ENCODE measurements at places on chromosomes 7 and 10. TPM values are rescaled to one million over a fixed set of nuclear protein-coding genes. Genes with fewer than 3 reads are reported as not detected.

DNA sequence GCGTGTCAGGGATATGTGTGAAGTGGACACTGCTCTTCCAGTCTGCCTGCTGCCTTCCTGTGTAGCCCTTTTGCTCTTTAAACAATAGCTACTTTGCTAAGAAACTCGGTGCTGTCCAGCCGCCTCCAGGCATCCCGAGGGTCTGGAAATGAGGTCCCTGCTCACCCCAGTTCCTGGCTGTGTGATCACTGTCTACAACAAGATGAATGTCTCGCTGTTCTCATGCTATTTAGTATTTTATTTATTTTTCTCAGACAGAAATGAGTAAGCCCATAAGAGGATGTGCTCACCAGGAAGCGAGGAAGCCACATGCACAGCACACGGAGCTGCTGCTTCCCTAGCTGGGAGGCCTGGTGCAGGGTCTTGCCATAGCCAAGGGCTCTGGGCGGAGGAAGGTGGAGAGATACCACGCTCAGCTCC, 167.0 kb upstream of the PITRM1 start:
- H3K36me3 ChIP-seq, result no peaks in the 10 kb centered on the region
- no peaks in the 10 kb centered on the region for H3K27me3 ChIP-seq
- DNase-seq, result no peak
- no peak overlapping the region for H3K4me3 ChIP-seq

Gene ANKRD30A
- total RNA-seq, result not detected

Gene STEAP1
- 16.7 TPM for total RNA-seq

DNA sequence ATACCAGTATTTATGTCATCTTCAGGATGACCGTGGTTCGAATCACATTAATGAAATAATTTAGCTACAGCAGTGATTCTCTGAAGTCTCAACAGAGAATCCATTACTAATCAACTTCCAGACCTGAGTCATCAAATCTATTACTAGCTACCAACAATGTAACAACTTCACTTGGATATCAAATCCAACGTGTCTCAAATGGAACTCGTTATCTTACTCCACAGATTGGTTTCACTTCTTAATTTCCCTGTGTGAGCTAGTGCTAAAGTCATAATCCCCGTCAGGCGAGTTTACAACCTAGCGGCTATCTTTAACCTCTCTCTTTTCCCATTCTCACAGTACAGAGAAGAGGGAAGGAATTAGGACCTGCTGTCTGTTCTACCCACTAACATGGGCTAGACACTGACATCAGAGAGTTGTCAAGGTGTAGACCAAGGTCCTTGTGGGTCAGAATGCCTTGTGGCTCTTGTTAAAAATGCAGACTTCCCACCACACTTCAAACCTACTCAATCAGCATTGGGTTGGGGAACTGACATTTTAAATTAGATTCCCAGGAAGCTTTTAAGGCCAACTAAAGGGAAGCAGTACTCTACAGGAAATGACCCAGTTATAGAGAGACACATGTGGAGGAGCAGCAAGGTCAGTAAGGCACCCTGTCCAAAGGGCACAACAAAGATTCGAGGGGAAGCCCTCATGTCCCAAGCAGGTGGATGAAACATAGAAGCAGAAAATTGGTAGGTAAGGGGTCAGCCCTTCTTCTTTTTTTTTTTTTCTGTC, 57.3 kb upstream of the GSAP start:
- H3K36me3 ChIP-seq, result no peaks in the 10 kb centered on the region
- no peak for DNase-seq
- H3K27ac ChIP-seq, result no peak overlapping the region
- H3K4me3 ChIP-seq, result no peak overlapping the region

- H3K4me3 ChIP-seq, result no peak overlapping the region
- H3K36me3 ChIP-seq, result no peaks in the 10 kb centered on the region
- H3K27ac ChIP-seq, result peak overlapping the region; percentile 58
- H3K4me1 ChIP-seq, result peaks cover 22% of the 10 kb centered on the region
- H3K27me3 ChIP-seq, result no peaks in the 10 kb centered on the region
Observed at GRCh38 chr7:36048141-36048901, 104.7 kb upstream of the EEPD1 start.

Gene HTR7
- total RNA-seq, result 1.6 TPM

Gene WDR86
- total RNA-seq, result 10.6 TPM

GRCh38 chr10:50565301-50566083, 58.3 kb downstream of the SGMS1 start:
- peaks cover 11% of the 10 kb centered on the region for H3K4me1 ChIP-seq
- H3K27me3 ChIP-seq, result no peaks in the 10 kb centered on the region

GRCh38 chr10:42743697-42744096, 38.9 kb upstream of the BMS1 start:
- H3K4me1 ChIP-seq, result no peaks in the 10 kb centered on the region
- no peaks in the 10 kb centered on the region for H3K36me3 ChIP-seq
- DNase-seq, result no peak
- H3K4me3 ChIP-seq, result no peak overlapping the region

Gene GPR85
- 3.8 TPM for total RNA-seq

DNA sequence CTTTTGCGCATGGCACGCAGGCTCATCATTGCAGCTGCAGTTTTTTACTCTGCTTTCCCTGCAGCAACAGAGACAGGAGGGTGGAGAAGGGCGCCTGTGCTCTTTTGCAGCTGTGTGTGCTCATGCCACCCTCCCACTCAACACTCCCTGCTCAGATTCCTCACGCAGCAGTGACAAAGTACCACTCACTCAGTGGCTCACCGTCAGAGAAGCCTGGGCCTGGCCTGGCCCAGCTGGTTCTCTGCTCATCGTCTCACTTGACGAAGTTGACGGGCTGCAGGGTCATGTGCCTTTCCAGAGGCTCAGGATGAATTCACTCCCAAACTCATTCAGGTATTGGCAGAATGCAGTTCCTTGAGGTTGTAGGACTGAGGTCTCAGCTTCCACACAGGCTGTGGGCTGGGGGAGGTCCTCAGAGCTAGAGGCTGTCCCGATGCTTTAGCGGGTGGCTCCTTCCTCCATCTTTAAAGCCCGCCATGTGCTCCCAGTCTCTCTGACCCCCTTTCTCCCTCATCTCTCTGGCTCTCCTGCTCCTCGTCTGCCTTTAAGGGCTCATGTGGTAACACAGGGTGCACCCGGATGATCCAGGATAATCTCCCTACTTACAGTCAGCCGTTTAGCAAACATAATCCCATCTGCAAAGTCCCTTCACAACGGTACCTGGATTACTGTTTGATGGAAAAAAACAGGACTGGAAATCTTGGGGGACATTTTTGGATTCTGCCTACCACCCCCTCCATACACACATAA, 25.8 kb downstream of the PTPRE start:
- no peaks in the 10 kb centered on the region for H3K27me3 ChIP-seq
- H3K36me3 ChIP-seq, result no peaks in the 10 kb centered on the region
- H3K4me1 ChIP-seq, result no peaks in the 10 kb centered on the region
- no peak overlapping the region for H3K27ac ChIP-seq
- no peak overlapping the region for H3K4me3 ChIP-seq
- DNase-seq, result no peak

DNA sequence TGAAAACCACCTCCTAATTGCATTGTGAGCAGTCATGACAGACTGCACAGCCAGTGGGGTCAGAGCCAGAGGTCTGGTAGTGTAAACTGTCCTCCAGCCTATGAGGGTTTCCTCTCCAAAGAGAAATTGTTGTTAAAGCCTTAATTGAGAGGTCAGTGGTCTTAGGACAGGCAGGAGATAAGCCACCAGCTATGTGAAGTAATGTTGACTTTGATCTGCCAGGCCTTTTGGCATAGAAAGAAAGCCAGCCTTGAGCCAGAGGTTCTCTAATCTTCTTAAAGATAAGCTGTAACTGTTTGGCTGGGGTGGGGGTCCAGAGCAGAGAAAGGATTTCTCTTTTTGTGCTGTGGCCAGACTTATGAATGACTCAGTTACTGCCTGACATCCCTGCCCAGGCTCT, 248.4 kb downstream of the WDR11 start:
- H3K4me1 ChIP-seq, result peaks cover 19% of the 10 kb centered on the region
- H3K27me3 ChIP-seq, result no peaks in the 10 kb centered on the region
- peak overlapping the region; percentile 5 for H3K27ac ChIP-seq

- no peaks in the 10 kb centered on the region for H3K36me3 ChIP-seq
- H3K4me3 ChIP-seq, result no peak overlapping the region
- H3K4me1 ChIP-seq, result peaks cover 25% of the 10 kb centered on the region
Observed at GRCh38 chr7:23341846-23342598, 42.9 kb downstream of the MALSU1 start.

GRCh38 chr10:76071653-76072365, 640.4 kb downstream of the LRMDA start:
- DNase-seq, result no peak
- peak overlapping the region; percentile 25 for H3K27ac ChIP-seq
- H3K4me3 ChIP-seq, result no peak overlapping the region
- H3K36me3 ChIP-seq, result no peaks in the 10 kb centered on the region
- H3K27me3 ChIP-seq, result no peaks in the 10 kb centered on the region

GRCh38 chr7:42456267-42456666, 219.3 kb upstream of the GLI3 start:
- no peaks in the 10 kb centered on the region for H3K36me3 ChIP-seq
- no peak overlapping the region for H3K4me3 ChIP-seq
- H3K27me3 ChIP-seq, result no peaks in the 10 kb centered on the region
- peaks cover 5% of the 10 kb centered on the region for H3K4me1 ChIP-seq
- DNase-seq, result no peak

DNA sequence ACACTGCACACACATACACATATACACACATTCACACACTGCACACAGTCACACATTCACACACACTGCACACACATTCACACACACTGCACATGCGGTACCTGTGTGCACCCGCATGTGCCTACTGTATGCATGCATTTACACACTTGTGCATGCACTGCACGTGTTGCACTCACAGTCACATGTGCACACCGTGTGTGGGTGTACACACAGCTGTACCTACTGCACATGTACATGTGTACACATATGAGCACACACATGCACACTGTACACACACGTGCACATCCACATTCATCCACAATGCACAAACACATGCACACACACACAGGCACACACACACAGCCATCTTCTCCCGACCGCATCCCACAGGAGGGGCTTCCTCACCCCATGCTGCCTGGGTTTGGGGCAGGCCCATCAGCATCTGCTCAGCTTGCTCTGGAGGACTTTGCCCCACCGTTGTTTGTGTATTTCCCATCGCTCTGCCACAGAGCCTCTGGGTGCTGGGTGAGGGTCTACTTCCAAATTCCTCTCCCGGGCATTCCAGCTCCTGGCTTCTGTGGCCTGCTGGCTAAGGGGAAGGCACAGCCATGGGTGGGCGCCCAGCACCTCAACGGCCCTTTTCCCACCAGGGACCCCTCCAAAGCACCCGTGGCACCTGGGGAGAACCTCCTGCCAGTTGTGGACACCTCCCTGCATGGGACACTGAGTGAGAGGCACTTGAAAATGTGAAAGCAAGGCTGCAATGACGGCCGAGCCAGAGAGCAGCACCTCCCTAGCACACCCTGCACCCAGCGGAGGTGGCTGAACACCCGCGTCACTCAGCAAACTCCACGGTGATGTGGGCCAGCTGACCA, 324.3 kb downstream of the PTPRN2 start:
- peak overlapping the region; percentile 47 for H3K27ac ChIP-seq
- H3K4me3 ChIP-seq, result no peak overlapping the region
- H3K4me1 ChIP-seq, result peaks cover 6% of the 10 kb centered on the region
- DNase-seq, result no peak
- H3K27me3 ChIP-seq, result no peaks in the 10 kb centered on the region

DNA sequence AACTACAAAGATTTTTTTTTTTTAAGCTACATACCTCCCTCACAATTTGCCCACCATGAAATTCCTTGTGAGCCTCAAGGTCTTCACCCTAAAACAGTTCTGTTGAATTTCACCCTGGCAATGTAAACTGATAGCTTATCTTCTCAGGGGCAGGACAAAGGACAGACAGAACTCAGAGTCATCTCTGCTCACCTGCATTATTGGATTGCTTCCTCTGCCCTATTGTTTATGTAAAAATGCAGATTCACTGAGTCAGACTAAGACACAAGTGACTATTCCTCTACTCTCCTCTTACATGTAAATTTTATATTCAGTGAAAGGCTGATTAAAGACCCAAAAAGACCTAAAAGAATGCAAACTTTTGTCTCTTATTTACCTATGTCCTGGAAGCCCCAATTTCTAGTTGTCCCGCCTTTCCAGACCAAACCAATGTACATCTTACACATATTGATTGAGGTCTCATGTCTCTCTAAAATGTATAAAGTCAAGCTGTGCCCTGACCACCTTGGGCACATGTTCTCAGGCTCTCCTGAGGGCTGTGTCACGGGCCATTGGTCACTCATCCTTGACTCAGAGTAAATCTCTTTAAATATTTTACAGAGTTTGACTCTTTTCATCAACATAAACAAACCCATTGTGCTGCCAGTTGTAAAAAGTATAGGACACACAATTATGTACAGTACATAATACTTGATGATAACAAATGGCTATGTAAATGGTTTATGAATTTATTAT, 440.2 kb downstream of the HTR7 start:
- no peak for DNase-seq
- peak overlapping the region; percentile 60 for H3K27ac ChIP-seq
- no peak overlapping the region for H3K4me3 ChIP-seq

DNA sequence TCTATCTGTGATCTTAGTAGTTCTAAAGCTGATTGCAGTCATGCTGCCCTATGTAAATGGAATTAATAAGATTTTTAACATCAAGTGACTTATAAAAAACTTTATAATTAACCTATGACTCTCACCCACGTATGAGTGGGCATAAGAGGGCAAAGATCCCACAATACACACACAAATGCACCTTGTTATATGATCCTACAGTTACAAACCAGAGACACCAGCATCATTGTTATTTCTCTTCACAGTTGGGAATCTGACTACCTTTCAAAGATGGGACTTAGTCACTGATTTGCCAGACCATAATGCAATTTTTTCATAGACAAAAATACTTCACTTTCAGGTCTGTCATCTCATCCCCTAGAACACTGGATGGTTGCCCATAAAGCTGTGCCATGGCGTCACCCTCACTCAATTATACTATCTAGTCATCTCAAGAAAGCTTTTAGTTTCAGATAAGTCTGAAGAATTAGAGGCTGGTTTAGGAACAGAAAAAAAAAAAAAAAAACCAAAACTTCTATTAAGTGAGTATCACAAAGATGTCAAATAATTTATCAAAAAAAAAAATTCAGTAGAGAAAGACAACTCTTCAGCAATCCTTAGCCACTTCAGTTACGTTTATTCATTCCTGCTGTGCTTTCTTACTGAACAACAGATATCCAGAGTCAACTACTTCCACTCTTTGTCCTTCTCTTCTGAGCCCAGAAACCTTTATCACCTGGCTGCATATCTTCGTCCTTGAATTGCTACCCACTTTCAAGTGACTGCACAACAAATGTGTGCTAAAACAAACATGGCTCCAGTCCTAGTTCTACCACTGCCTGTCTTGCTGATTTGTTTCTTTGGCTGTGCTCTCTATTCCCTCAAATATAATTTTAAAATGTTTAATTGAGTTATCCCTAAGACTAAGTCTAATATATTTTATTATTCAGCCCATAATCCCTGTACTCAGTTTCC, 175.0 kb upstream of the CHRM2 start:
- DNase-seq, result no peak
- H3K4me3 ChIP-seq, result no peak overlapping the region
- H3K27me3 ChIP-seq, result no peaks in the 10 kb centered on the region

- no peaks in the 10 kb centered on the region for H3K36me3 ChIP-seq
- no peaks in the 10 kb centered on the region for H3K27me3 ChIP-seq
- H3K4me1 ChIP-seq, result no peaks in the 10 kb centered on the region
- DNase-seq, result no peak
- H3K4me3 ChIP-seq, result no peak overlapping the region
Observed at GRCh38 chr7:128247108-128247507, 6.0 kb downstream of the LEP start.

Measured in hepatocyte (in vitro differentiated cells).